ENCODE measurements at places on chromosomes 4 and X.

DNA sequence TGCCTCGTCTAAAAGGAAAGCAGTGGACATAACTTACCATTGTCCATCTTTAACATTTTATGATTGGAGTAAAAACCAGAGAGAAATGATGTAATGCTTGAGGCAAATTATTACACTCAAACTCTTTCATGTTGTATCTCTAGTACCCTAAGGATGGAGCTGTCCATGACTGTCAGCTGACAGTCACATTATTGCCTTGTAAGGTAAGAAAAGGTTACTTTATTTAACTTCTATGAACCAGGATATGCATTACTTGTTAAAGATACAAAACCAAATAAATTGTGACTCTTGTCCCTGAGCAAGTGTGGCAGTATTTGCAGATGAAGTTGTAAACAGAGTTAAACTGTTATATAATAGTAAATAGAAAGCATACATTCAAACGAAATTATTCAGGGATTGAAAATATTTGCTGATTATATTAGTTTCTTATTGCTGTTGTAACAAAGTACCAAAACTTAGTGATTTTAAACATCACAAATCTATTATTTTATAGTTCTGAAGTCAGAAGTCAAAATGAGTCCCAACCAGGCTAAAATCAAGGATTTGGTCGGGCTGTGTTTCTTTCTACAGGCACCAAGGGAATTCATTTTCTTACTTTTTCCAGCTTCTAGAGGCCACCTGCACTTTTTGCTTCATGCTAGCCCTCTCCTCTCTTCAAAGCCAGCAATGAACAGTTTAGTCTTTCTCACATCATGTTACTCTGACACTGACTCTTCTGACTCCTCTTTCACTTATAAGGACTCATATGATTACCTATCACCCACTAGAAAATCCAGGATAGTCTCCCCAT, 113.8 kb downstream of the CEP44 start:
- DNase-seq = no peak

DNA sequence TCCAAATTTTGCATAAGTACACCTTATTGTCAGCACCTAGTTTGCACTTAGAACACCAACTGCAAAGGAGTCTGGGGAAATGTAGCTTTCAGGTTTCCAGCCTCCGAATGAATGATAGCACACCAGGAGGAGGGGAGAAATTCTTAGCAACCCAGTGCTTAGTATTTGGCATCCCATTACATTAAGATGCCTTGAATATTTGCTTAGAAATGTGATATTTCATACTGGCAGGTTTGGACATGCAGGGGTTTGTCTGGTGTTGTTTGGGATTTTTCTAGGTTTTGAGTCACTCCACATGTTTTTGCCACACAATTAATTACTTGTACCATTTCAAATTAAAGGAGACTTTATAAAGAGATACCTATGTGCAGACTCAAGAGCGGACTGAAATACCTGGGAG, 60.3 kb upstream of the CAMK2D start:
- no peak for DNase-seq

- DNase-seq = no peak
Measured at GRCh38 chr4:176270669-176271068, 1.6 kb upstream of the ASB5 start.

- DNase-seq = no peak
Measured at GRCh38 chr4:13866881-13867280, 239.4 kb upstream of the BOD1L1 start.

DNA sequence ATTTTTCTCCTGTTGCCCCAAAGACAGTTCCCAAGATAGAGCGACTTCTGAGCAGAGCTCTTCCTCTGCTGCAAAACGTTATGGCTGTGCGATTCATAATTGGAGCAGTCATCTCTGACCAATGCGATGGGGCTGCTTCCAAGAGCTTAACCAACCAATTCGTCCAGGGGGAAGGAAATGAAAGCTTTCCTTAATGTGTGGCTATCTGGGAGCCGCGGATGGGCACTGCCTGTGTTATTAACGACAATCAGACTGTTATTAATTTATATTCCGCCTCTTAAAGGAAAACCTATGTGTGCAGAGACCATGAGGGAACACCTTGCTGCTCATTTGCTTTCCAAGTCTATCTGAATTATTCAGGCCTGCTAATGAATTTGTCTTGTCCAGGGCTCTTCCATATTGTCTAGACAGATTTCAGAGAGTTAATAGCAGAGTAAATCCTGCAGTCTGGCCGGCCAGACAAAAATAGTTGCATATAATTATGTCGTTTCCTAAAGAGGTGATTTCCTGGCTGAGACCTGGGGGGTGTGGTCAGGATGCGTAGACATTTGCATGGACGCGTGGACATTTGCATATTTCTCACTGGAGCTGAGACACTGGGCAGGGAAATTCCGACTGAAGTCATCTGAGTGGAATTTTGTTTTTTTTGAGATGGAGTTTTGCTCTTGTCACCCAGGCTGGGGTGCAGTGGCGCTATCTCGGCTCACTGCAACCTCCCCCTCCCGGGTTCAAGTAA, 135.4 kb downstream of the HMX1 start:
- no peak for DNase-seq

GRCh38 chr4:149983931-149984330, 94.3 kb upstream of the DCLK2 start:
- DNase-seq = no peak

- DNase-seq = no peak
Measured at GRCh38 chr4:107094332-107094731, 58.2 kb upstream of the DKK2 start.

GRCh38 chr4:7714738-7715137, 224.9 kb downstream of the AFAP1 start:
- no peak for DNase-seq

DNA sequence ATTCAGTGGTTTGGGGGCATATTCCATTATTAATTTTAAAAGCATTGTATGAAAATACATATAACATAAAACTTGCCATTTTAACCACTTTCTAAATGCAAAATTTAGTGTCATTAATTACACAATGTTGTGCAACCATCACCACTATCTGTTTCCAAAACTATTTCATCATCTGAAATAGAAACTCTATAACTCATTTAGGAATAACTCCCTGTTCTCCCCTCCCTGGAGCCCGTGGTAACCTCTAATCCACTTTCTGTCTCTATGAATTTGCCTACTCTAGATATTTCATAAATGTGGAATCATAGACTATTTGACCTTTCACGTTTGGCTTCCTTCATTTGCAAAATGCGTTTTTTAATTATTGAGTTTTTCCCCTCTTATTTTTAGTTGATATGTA, 101.4 kb upstream of the GPC4 start:
- no peak for DNase-seq

DNA sequence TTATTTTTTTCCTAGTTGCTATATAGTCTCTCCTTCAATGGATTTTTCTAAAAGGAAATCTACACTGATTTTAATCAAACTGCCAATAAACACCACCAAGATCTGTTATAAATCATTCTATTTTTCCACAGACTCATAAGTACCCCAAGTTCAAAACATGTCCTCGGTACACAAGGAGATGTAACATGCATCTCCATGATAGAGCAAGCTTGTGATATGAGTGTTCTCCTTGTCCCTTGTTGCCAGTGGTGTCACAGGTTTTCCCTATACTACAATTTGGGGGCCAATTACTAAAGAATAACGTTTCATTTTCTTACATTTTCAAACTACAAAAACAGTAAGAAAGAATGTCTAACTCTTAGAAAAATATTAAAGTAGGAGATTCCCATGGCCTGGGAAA, 491 bp downstream of the ARHGEF6 start:
- no peak for DNase-seq

DNA sequence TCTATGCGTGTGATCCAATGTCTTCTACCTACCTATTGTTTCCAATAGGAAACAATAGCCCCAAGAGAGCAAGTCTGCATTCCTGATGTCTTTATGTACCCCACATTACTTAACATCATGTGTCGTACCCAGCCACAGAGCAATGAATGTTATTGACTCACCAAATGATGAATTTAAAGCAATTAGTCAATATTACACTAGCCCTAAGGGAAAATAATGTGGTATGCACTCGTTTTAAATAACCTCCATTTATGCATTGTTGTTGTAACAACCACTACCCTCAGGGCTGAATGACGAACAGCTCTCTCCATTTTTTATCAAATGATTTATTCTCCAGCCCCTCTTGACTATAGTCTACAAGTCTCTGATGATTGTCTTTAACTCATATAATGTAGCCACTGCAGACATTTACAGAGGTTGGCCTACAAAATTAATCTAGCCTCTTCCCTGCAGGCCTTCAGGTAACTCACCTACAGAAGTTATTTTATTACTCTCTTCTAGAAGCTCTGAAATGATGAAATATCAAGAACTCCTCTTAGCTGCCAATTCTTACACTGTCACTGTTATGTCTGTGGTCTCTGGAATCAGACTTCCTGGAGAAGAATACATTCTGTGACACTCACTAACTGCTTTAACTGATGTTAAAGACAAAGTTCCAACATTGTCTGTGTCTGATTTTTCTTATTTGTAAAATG, 601.7 kb upstream of the GRIA3 start:
- DNase-seq = no peak

GRCh38 chrX:23792861-23793553, 10.0 kb downstream of the SAT1 start:
- no peak for DNase-seq

- DNase-seq = no peak
Measured at GRCh38 chrX:45479835-45480422, 279.3 kb upstream of the DIPK2B start.

GRCh38 chrX:77564823-77565222, 117.6 kb downstream of the FGF16 start:
- no peak for DNase-seq

- no peak for DNase-seq
Measured at GRCh38 chr4:16579866-16580265, 318.6 kb downstream of the LDB2 start.

- no peak for DNase-seq
Measured at GRCh38 chrX:115901241-115901640, 269.3 kb upstream of the AGTR2 start.

GRCh38 chr4:181822005-181822375, 421.2 kb upstream of the TENM3 start:
- no peak for DNase-seq

DNA sequence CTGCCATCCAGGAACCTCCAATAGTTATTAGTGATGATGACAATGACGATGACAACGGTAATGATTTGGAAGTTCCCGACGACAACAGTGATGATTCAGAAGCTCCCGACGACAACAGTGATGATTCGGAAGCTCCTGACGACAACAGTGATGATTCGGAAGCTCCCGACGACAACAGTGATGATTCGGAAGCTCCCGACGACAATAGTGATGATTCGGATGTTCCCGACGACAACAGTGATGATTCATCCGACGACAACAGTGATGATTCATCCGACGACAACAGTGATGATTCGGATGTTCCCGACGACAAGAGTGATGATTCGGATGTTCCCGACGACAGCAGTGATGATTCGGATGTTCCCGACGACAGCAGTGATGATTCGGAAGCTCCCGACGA, 14.7 kb downstream of the CXCR3 start:
- DNase-seq = no peak

DNA sequence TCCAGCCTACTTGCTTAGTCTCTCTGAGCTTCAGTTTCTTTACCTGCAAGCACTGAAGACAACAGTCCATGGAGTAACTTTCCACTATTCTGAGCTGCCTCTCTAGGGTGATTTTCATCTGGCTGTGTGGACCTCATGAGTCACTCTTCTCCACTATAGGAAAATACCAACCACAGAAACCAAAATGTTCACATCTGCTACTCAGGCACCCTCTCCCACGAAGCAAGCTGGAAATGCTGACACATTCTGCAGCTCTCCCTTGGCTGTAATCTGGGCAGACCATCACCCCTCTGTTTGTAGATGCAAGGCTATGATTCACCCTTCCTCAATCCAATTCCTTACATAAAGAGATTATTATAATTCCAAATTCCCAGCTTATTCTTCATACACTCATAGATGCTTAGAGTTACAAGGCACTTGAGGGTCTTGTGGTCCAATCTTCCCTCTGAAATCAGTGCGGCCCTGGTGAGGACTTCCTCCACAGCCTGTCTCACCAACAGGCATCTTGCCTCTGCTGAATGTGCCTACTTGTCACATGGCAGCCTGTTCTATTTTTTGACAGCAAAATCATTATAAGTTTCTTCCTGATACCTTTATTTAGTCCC, 97.0 kb upstream of the LNX1 start:
- DNase-seq = no peak

DNA sequence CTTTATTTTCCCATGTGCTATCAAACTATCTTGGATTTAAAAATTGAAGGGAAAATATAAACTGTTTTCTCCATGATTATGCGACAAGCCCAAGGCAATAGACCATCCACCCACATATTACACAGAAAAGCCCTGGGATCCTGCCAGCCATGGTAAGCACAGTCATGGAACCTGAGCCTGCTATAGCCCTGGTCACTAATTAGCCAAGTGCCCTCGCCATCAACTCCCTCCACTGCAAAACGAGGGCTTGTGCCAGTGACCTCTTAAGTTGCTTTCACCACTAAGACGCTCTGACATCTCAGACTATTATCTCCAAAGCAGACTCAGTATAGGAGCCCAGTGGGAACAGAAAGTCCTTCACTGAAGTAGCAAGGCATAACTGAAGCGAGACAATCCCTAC, 69.2 kb downstream of the NLGN4X start:
- DNase-seq = no peak

DNA sequence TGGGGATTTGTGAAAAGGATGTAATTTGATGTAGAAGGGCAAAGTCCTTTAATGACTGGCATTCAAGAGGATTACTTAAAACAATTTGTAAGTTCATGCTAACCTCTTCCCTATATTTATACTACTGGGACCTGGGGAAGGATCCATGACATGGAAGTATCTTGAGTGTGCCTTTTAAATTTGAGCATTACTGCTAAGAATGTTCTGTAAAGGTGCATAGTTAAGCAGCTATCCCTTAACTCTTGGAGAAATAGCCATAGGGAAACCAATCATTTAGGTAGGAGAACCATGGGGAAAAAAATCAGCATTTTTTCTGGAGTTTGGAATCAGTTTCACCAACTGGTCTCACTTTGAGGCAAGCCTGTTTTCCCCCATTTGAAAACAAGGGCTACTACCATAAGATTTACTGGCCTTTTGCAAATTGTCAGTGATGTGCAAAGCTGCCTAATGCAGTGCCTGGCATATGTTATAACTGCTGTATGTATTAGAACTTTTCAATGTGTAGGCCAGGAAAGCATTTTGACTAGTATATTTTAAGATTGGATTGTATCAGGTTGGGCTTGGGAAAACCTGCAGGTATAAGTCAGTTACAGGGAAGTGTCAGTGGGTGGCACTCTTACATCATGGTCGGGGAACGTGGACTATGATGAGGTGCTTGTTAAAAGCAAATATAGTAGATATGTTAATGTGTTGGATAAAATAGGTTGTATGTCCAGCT, 72.1 kb downstream of the PRSS12 start:
- no peak for DNase-seq

GRCh38 chr4:3305610-3306371, 13.0 kb downstream of the RGS12 start:
- DNase-seq = no peak

Measured in cerebellar nuclear complex (tissue), 1 donor.